ENCODE measurements at places on chromosomes 11 and 22.

DNA sequence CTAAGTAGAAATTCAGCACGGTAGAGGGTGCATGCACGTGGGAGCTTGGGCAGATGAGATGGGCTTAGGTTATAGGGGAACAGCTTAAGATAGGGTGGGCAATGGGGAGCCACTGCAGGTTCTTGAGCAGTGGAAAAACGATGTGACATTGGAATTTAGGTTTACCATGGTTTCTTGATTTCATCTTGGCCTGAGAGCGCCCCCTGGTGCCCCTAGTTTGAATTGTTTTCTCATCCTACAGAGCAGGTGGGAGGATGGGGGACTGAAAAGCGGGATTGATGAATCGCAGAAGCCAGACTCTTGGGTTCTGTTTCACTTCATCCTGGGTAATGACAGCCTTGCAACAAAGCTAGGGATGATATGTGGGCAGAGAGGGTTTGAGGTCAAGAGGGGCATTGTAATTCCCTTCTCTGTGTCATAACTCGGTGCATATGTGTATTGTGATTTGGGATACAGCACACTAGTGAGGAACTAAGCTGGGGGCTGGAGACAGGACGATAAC lies 6.7 kb upstream of the MCAM start:
- DNase-seq: peak; percentile 56

GRCh38 chr22:49975543-49976389 lies 15.2 kb downstream of the PIM3 start:
- DNase-seq: no peak

- DNase-seq: peak; percentile 9
These were observed 607 bp downstream of the CCDC82 start for GRCh38 chr11:96388891-96389719.

GRCh38 chr22:30025221-30025620 lies 55.0 kb upstream of the HORMAD2 start:
- DNase-seq: no peak

DNA sequence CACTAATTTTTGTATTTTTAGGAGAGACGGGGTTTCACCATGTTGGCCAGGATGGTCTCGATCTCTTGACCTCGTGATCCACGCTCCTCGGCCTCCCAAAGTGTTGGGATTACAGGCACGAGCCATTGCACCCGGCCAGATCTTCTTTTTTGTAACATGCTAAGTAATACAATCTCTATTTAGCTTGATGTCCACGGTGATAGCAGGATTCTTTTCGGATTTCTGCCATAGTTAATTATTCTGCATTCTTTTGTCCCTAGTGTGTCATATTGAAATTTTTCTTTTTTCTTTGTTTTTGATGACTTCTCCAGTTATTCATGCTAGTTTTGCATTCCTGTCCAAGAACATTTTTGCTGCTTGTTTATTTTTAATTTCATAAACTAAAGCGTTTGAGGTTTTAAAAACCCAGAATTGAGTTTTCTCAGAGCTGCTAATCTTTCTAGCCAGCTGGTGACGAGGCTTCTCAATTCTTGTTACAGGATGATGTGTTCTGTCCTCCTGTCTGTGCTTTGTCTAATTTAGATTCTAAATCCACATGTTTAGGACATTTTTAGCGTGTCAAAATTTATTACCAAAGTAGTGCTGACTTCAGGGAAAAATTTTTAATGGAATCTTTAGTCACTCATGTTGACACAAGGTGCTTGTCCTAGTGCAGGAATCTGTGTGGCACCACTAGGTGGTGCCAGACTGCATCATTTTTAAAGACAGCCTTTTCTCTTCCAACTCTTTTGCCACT lies 21.8 kb downstream of the NF2 start:
- no peak for DNase-seq

- DNase-seq: no peak
These were observed 29.4 kb upstream of the CCDC188 start for GRCh38 chr22:20180245-20180630.

GRCh38 chr11:131906963-131907362 lies 536.5 kb downstream of the NTM start:
- DNase-seq: no peak

GRCh38 chr11:35682230-35683173 lies 19.9 kb downstream of the TRIM44 start:
- no peak for DNase-seq

GRCh38 chr11:67665541-67666302 lies 8.7 kb downstream of the ALDH3B2 start:
- no peak for DNase-seq

- DNase-seq: no peak
These were observed 83.3 kb downstream of the BARX2 start for GRCh38 chr11:129458756-129459535.
